ENCODE measurements at places on chromosomes 11 and 22.
A peak's percentile ranks its signal among the peaks of the same experiment; 100 is the strongest.

DNA sequence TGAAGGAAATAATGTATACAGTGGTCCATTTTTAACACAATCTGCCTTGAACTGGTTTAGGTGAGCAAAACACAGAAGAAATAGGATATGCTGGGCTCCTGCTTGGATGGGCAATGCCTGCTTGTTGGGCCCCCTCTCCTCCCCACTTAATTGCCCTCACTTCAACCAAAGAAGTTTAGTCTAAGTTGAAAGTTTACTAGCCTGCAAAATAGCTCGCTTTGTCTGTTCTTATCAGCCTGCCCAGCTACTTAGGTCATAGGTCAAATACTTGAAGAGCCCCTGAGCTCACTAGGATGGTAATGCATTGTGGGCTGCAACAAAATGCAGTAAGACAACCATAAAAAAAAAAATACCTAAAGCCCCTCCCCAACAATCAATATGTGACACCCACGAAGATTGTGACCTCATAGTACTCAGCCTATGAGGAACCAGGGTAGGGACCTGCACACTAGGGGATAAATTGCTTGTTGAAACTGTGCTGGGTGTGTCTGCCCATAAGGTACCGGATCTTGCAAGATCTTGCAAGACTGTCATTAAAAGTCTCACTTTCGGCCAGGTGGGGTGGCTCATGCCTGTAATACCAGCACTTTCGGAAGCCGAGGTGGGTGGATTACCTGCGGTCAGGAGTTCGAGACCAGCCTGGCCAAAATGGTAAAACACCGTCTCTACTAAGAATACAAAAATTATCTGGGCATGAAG, 10.9 kb downstream of the DRICH1 start:
- DNase-seq: no peak

DNA sequence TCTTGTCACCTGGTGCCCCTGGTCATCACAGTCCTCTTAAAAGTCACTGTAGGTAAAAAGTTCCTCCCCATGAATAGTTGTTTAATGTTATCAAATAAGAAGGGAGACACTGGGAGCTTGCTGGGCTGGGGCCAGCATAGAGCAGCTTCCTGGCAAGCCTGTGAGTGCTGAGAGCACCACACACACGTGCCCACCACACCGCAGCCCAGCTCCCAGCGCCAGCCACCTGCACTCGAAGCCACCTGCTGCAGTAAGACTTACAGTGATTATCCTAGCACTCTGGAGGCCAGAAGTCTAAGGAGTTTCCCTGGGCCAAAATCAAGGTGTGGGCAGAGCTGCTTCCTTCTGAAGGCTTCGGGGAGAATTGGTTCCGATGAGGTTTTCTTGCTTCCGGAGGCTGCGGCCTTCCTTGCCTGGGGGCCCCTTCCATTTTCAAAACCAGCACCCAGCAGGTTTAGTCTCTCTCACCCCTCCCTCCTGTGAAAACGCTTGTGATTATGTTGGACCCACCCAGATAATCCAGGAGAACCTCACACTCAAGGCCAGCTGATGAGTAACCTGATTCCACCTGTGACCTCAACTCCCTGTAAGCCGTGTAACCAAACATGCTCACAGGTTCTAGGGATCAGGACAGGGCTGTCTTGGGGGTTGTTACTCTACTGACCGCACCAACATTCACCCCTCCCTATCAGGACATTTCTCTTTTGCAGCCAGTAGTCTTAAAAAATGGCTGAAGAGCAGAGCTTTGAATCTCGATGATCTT, 687.2 kb downstream of the TBC1D22A start:
- DNase-seq: no peak

DNA sequence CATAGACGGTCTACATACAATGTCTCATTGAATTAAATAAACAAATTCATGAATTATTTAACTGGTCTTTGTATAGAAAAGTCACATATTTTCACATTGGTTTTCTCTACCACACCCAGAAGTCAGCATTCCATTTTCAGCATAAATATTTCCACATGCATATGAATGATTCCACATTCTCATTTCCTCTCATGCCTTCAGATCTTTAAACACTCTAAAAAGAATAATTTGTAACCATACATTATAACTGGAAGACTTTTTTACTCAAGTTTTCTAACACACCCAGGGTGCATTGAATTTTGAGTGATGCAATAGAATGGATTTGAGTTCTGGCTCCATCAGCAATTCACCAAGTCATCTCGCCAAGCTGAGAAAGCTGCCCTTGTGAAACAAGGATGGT, 501.8 kb upstream of the TENM4 start:
- no peak for DNase-seq

- DNase-seq: no peak
Observed at GRCh38 chr11:12188548-12189317, 78.3 kb downstream of the MICAL2 start.

GRCh38 chr11:134610116-134610910, 198.3 kb upstream of the B3GAT1 start:
- DNase-seq: no peak

DNA sequence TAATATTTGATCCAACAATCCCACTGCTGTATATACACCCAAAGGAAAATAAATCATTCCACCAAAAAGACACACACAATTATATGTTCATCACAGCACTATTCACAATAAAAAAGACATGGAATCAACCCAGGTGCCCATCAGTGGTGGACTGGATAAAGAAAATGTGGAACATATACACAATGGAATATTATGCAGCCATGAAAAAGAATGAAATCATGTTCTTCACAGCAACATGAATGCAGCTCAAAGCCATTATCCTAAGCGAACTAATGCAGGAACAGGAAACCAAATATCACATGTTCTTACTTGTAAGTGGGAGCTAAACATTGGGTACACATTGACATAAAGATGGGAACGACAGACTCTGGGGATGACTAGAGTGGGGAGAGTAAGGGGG, 1.1 kb upstream of the OR2D3 start:
- no peak for DNase-seq

- DNase-seq: no peak
Observed at GRCh38 chr22:46083383-46084350, 66.7 kb upstream of the PPARA start.

DNA sequence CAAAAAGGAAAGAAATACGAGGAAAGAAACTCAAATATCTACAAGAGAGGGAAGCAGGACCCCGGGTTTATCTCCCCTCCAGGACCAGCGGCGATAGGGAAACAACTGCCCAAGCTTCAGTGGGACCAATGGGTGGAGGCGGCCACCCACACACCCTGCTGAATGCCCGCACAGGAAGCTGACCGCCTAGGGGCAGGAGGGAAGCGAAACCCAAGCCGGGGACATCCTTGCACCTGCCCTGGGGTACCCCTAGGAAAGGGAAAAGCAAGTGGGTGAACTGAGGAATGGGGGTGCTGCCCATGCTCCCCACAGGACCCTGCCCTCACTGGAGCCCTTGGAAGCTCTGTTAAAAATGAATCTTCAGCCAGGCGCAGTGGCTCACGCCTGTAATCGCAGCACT, 27.6 kb upstream of the HMOX1 start:
- DNase-seq: no peak

- no peak for DNase-seq
Observed at GRCh38 chr11:62468577-62468976, 49.7 kb downstream of the SCGB1A1 start.

DNA sequence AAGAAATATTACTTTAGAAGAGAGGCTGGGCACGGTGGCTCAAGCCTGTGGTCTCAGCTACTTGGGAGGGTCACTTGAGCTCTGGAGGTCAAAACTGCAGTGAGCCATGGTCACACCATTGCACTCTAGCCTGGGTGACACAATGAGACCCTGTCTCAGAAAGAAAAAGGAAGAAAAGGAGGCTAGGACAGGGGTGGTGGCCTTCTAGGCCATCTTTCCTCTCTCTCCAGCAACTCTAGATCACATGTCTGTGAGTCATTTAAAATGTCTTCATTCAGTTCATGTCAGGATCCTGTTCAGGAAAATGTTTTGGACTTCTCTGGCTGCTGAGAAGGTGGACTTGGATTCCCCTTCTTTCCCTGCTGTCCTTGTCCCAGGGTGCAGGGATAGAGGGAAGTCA, 53.3 kb downstream of the PPFIA1 start:
- DNase-seq: no peak

- no peak for DNase-seq
Observed at GRCh38 chr11:120695426-120695825, 183.9 kb downstream of the GRIK4 start.

DNA sequence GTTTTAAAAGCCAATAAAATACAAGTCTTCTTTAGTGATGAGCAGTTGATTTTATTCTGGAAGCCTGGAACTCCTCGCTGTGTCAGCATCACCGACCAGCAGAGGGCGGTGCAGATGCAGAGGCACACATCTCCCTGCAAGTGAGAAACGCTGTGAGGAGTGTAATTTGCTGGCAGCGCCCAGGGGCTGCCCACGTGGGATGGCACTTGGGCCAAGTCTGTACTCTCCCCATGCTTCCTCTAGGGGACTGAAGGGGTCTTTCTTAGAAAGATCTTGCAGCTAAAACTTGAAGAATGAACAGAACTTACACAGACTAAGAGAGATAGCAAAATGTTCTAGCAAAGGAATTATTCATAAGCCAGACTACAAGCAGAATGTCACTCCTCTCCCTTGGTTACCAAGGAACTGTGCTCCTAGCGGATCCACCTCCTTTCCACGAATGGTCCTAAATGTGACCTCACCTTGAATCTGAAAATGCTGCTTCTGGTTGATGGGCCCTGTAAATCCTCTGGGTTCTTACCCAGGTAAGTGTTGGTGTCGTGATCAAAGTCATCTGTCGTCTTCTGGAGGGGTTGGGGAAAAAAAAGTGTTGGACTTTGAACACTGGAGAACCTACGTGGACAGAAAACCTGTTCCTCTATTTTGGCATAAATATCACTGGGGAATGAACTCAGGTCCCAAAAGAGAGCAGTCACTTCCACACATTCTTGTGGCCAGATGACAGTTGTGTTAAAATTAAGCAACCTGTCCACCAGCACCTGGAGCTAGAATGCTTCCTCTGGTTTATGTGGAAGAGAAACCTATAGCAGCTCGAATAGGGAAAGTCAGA, 31.8 kb downstream of the CNTF start:
- peak; percentile 55 for DNase-seq

- DNase-seq: no peak
Observed at GRCh38 chr11:11963842-11964773, 44.3 kb downstream of the DKK3 start.

DNA sequence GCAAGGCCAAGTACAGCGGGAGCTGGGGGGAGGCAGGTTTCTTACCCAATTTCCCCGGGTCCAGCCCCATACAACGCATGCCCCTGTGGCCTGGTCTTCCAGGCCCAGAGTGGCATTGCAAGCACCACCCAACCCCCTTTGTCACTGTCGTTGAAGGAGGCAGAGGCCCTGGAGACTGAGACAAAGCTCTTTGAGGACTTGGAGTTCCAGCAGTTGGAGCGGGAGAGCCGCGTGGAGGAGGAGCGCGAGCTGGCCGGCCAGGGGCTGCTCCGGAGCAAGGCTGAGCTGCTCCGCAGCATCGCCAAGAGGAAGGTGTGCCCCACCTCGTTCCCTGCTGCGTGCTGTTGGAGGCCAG, 27.8 kb downstream of the PHLDB1 start:
- DNase-seq: no peak

DNA sequence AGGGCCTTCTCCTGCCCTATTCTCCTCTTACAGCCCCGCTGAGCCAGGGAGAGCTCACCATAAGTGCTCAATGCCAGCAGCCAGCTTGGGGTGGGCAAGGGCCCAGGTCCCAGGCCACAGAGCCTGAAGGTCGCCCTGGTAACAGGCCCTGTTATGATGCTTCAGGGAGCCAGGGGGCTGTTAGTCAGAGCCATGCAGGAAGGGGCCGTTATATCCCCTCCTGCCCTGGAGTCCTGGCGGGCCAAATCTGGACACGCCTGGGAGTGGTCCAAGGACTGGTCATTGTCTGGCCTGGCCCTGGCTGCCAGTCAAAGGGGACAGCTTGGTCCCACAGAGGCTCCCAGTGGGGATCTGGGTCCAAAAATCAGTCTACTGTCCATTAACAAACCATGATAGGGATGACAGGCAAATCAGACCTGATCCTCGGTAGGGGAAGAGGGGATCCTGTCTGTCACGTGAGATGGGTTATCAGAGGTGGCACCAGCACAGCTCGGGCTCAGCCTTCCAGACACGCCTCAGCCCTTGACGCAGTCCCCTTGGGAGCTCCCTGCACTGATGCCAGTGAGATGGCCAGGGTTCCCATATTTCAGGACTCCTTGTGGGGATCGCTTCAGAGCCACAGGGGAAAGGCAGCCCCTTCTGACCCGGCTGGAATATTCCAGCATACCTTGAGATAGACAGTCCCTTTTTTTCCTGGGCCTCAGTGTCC, 55.9 kb downstream of the LRRC32 start:
- DNase-seq: no peak

GRCh38 chr11:45332276-45332934, 46.3 kb upstream of the SYT13 start:
- DNase-seq: no peak

DNA sequence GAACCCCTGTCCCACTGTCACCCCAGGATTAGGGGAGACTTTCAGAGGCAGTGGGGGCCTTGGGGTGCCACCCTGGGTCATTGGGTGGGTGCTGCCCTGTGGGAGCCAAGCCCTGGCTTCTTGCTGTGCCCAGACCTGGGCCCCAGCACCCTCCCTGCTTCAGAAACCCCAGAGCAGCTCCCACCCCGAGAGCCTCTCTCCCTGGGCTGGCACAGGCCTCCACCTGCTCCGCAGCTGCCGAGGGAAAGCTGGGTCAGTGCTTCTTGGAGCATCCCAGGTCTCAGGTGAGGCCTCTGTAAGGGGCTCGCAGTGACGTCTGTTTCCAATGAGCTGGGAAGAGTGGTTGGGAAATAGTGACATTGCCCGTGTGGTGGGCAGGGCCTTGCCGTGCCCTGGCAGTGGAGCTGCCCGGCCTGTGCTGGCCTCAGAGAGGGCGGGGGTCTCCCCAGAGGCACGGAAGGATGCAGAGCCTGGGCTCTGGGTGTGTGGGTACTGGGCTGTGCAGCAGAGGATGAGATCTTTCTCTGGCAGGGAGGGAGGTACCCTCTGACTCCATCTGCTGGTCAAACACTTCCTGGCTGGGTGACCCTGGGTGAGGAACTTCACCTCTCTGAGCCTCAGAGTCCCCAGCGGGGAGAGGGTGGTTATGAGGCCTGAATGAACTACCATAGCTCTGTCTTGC, 23.0 kb downstream of the C22orf23 start:
- no peak for DNase-seq

- DNase-seq: no peak
Observed at GRCh38 chr11:72744474-72744873, 7.7 kb downstream of the ARAP1 start.

GRCh38 chr11:122578171-122578825, 77.2 kb upstream of the UBASH3B start:
- DNase-seq: no peak

DNA sequence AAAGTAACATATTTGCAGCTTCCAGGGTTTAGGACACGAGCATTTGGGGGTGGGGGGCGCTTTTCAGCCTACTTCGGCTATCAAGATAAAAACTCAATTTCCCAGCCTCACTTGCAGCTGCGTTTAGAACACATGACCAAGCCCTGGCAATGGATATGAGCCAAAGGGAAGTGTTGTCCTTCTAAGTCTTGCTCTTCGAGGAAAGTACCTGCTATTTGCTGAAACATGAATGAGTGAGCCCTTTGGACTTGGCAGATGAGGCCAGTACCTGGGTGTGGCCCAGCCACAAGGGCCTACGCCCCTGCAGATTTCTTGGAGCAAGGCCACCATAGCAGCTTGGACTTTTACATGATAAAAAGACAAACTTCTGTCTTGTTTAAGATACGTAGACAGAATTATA, 60.2 kb upstream of the SORL1 start:
- DNase-seq: no peak
